ENCODE measurements at places on chromosomes 12 and 14.

GRCh38 chr14:102602421-102603292 is 10.2 kb downstream of the RCOR1 start:
- DNase-seq = no peak

DNA sequence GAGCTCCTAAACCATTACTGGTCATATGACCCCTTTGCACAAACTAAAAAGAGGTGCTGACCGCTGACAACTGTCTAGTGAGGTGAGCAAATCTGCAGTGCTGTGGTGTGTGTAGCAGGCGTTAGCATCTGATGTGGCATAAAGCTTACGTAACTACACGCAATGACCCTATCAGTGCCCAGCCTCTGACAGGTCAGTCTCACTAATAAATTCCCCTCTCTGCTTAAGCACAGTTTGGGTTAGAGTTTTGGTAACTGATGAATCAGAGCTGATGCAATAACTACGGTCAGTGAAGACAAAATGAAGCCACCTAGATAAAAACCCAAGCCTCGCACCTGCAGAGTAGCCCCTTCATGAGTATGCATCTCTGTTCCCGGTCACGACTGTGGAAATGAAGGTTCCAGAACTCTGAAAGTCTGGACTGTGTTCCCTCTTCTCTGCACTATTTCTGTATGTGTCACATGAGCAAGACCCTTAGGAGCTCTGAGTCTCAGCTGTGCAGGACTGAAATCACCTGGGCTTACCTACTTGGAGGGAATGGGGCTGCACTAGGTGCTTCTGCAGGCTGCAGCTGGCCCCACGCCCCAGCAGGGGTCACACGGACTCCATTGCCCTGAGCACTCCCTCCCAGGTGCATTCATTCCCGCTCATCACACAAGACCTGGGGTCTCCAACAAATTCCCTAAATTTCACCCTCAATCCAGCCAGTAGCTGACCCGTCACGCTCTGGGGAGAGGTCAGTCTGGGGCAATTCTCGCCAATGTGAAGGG is 54.4 kb downstream of the RIMBP2 start:
- no peak for DNase-seq

- no peak for DNase-seq
These were observed 34.4 kb downstream of the TMEM116 start for GRCh38 chr12:111978545-111978944.

DNA sequence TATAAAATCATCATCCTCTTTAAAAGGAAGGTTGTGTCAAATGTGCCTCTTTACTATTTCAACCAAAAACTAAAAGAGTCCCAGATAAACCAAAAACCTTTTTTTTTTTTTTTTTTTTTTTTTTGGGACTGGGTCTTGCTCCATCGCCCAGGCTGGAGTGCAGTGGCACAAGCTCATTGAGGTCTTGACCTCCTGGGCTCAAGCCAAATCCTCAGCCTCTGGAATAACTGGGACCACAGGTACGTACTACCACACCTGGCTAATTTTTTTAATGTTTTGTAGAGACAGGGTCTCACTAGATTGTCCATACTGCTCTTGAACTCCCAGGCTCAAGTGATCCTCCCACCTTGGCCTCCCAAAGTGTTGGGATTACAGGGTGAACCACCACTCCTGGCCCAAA is 16.4 kb upstream of the SELPLG start:
- no peak for DNase-seq

Measured in GM06990 (cell line).